Memory B cell (primary cell): ENCODE measurements at places on chromosomes 3 and 15.

DNA sequence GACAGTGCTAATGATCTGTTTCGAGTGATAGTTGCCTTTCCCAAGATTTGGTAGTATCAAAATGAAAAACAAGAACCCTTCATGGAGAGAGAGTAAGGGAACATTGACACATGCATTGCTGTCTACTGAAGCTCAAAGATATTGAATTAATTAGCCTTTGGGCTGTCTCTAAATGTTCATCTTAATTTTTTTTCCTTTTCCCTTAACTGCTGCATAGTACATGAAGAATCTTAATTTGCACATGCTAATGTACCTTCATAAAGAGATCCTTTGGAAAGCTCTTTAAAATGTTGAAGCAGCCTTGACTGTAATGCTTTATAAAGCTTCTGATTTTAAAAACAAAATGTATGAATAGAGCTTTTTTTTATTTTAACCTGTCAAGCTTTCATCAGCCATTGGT, 452.2 kb downstream of the TUSC7 start:
- no peak for DNase-seq

- DNase-seq: no peak
These were observed 464.1 kb upstream of the CBLB start for GRCh38 chr3:106332884-106333283.

- no peak for DNase-seq
These were observed 48.0 kb upstream of the APEH start for GRCh38 chr3:49626101-49626581.

- no peak for DNase-seq
These were observed 1.3 kb downstream of the VGLL3 start for GRCh38 chr3:86989611-86990010.

GRCh38 chr3:41447701-41448100, 248.4 kb downstream of the CTNNB1 start:
- DNase-seq: no peak

GRCh38 chr3:141505166-141505565, 18.3 kb downstream of the RASA2 start:
- DNase-seq: no peak

DNA sequence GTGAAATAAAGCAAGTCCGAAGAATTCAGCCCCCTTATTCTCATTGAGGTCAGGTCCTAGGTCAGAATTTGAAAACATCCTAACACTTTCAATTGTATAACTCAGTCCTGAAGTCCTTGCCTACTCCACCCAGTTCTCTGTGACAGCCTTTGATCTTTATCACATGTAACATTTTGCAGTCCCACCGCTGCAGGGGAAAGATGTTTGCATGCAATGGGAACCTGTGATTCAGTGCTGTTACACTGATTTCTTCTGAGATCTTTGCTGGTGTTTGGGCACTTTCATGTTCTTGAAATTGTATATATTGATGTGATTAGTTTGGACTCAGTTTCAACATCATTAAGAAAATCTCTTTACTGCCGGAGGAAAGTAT, 18.0 kb upstream of the SECISBP2L start:
- no peak for DNase-seq

DNA sequence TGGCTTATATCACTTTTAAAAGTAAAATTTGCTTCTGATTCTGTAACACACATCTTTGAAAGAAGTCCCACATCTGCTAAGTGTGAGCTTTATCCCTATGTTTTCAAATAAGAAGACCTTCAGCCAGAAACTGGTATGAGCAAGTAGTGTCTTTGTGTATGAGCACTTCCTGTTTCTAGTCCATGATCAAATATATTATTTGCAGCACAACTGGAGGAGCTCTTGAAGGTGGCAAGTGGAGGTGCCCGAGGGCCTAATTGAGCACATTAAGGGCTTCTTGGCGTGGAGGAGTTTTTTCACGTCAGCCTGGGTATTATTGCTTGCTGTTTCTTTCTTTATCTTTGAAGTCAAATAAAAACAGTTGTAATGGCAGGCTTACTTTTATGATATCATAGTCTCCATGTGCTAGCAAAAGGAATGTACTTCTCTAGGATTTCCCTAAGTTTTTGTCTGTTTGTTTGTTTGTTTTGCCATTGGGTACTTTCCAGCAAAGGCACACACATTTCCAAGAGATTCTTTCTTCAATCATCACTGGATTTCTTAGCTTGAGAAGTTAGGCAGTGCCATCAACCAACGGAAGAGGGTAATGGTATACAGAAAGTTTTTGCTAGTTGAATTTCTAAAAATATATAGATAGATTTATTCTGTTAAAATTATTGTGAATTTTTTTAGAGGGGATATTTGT, 68.1 kb downstream of the MEIS2 start:
- no peak for DNase-seq

GRCh38 chr3:67077656-67078055, 79.5 kb downstream of the KBTBD8 start:
- no peak for DNase-seq

DNA sequence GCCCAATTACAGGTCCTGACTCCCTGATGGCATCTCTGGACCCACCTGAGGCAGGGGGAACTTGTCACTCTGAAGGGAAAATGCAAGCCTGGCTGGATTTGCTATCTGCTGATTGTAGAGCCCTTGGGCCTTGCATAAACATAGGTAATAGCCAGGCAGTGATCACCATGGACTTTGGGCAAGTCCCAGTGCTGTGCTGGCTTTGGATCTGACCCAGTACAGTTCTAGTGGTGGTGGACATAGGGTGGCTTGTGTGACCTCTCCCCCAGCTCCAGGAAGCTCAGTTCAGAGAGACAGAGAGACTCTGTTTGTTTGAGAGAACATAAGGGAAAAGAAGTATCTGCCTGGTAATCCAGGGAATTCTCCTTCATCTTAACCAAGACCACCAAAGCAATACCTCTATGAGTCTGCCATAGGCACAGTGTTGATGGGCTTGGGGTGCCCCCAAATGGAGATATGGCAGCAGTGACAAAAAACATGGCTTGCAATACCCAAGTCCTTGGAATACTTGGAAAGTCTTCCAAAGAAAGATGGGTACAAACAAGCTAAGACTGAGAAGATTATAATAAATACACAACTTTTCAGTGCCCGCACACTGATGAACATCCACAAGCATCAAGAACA, 348.5 kb downstream of the PYDC2 start:
- DNase-seq: no peak

DNA sequence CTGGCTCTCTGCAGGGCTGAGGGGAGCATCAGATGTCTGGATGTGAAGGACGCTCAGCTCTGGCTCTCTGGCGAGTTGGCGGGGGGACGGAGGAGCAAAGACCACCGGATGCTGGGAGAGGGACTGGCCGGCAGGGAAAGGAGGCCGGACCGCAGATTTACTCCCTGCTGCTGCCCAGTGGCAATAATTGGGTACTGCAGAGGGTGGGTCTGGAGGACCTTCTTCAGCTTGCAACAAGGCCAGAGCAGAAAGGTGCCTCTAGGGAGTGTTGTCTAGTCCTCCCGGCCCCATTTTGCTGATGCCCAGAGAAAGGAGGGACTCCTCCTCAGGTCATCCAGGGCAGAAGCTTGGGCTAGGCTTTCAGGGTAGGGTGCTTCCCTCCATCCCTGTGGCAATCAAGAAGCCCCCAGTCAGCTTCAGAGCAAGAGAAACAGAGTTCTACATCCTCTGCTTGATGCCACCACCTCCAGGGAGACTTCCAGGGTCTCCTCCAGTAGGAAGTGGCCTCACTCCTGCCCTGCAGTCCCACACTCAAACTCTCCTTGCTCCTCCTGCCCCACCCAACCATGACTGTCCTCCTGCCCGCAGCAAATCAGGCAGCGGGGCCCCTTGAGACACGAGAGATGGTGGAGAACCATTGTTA, 20.3 kb upstream of the CSPG4 start:
- DNase-seq: no peak

- no peak for DNase-seq
These were observed 33.7 kb downstream of the SYNM start for GRCh38 chr15:99138491-99138982.

- DNase-seq: no peak
These were observed 75.8 kb upstream of the MB21D2 start for GRCh38 chr3:192993411-192993810.

- no peak for DNase-seq
These were observed 7.2 kb downstream of the CCDC80 start for GRCh38 chr3:112633757-112634156.

DNA sequence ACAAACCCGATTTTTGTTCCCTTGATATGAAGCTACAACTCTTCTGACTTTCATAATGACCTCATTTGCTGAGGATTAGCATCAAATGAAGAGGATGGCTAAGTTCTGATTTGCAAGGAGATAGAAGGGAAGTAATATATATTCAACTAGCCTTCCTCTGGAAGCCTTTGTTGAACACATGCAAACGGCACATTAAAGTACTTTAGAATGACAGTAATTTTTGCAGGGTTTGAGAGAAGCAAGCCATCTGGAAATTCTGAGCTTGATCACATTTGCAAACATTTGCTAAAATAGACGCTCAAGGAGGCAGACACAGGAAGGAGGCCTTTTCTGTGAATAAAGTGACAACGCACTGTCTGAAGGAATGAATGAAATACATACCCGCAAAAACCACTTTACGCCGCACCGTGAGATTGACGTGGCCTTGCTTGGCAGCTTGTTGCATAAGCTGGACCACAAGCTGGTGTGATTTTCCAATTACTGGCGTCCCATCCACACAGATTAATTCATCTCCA, 657.2 kb downstream of the MAGI1 start:
- no peak for DNase-seq

DNA sequence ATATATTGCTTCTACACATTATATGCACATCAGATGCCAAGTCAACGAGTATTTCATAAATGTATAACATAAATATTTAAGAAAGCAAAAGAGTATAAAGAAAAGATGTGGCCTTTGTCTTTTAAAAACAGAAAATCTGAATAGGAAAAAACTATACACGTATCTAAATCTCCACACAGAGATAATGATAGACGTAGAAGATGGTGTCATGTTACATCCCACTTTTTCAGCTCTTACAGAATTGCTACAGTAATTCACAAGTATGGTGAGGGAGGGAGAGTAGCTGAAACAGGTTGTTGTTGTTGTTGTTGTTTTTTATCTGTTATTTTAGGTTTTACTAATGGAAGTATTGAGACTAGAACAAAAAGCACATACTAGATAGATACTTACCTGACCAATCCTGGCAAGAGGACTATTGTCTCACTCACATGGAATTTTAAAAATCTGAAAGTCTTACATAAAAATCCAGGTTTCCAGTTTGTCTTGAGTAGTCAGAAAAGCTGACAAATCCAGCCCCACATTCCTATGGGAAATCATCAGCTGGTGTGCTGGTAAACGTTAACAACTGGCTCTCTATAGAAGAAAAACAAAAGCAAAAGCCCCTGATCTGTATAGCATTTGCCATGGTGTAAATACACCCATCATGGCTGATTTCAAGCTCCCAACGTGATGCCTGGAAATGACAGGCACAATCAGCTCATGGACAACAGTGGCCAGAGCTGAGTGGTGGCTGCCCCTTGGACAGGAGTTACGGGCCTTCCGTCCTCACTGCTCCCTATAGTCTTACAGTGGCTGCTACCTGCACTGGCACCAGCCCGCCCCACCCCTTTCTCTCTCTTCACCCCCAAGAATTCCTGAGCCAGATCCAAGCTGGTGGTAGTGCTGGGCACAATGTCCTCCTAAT, 47.4 kb upstream of the VGLL4 start:
- DNase-seq: no peak

DNA sequence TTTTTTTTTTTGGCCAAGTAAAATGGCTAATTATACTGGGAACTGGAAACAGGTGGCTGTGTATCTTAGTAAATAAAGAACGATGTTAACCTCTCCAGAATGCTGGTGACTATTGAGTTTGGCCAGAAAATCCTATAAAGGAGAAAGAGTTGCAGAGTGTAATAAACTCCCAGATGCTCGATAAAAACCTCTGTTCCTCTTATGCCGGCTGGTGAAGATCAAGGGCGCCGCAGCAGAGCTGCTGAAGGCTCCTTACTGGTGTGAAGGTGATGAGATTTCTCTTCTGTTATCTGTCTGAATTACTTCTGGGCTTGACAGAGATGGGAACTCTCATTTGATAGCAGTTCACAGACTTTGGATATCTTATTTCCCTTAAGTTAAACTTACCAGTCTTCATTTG, 104.6 kb downstream of the PTPRG start:
- no peak for DNase-seq

DNA sequence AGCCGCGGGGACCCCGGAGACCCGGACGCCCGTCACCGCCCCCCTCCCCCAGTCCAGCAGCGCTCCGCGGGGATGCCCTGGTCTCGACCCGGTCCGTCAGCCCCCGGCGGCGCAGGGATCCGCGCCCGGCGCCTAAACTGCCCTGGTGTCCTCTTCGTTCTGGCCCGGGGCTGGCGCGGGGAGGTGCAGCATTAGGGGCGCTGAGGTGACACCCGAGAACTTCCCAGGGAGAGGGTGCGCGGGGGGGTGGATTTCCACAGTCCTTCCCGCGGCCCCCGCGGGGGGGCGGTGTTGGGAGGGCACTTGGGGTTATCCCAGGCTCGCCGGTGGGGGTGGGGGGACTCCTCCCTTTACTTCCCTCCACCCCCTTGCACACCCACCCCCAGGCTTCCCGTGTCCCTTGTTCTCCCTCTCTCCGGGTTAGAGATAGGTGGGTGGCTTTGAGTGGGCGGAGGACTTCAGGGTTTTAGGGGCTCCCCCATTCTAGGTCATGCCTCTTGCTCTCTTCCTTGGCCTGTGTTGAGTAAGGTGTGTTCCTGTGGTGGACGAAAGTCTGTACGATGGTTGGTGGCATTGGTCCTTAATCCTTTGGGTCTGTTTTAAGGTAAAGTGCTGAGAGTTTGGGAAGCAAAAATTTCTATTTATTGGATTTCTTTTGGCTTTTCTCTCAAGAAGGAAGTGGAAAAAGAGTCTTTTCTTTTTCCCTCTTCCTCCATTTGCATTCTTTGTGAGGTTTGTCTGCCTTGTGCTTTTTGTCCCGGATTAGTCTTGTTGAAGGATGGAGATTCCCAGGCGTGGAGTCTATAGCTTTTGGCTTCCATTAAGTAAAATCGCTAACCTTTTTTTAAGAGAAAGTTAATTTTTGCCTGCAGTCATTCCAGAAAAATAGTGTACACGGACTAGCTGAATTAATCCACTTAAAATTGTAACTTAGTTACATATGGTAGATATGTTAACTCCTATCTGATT, 811 bp downstream of the SKIL start:
- peak; percentile 93 for DNase-seq

DNA sequence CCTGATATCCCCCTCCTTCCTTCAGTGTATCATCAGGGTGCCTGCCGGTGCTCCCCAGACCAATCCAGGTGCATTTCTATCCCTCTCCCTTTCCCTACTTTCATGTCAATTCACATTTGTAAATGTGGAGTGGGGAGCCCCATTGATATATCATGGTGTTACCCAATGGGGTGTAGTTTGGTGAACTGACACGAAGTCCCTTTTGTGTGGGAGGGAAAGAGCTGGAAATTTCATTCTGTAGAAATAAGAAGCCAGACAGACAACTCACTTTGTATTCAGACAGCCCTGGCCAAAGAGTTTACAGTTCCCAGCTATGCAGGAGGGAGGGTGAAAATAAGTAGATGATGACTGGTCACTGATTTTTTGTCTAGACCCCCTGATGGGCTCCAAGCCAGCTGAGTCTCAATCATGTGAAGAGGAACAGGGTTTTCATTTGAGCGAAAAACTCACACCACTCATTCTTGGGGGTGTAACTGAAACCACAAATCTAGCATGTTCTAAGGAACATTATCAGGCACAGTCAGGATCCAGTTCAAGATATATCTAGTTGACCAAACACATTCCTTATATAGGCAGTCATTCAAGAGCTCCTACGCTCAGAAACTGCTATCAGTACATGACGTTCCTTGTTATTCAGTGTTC, 58.9 kb downstream of the LMCD1 start:
- no peak for DNase-seq

- no peak for DNase-seq
These were observed 76.0 kb downstream of the SUCLG2 start for GRCh38 chr3:67578416-67578815.
